ENCODE measurements at places on chromosomes 5 and 9.

DNA sequence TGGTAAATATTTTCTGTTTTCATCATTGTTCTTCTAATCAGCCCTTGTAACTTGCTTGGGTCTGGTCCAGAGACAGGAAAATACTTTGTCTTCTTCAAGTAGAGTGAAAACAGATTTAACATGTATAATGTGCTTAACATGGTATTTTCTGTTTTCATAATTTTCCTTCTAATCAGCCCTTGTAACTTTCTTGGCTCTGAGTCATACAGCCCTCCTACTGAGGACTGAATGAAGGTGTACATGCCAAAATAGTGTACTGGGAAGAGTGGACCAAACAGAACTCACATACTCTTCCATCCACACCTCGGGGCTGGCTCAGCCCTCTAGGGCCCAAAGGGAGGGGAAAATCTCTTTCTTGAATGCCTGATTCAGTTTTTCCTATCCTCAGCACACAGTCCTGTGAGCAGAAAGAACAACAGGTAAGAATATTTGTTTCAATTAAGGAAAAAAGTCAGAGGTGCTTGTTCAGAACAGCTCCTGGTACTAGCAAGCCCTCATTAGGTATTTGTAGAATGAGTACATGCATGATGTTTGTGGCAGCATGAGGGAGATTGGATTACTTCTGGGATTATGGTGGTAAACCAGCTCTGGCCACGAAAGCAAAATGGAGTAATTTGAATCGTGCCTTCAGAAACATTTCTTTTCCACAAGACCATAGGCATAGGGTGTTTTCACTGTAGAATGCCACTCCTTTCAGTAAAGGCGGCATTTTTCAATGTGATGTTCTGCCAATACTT is 24.2 kb upstream of the MACIR start:
- DNase-seq = no peak

- no peak for DNase-seq
These were observed 46.5 kb downstream of the SLC44A1 start for GRCh38 chr9:105290954-105291353.

DNA sequence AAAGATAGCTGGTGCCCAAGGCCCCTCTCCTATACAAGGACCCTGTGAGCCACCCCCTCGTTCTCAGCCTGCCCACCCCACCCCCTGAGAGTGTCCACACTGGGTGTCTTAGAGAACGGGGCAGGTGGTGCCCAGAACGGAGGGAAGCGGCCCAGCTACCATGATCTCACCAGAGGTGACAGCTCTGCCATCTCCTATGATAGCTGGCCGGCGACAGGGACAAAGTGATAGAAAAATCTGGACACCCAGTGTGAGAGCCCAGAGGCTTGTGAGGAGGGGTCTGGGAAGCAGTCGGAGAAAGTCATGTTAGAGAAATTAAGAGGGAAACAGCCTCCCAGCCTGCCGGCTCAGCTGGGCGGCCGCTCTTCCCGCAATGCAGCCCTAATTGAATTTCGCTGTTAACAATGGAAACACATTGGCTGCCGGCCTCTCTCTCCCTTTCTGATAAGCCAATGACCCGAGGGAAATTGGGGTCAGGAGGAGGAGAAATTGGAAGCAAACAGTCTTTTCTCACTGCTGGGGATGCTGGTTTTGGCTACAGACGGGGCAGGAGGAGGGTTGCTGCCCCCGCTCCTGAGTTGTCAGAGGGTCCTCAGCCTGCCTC is 32.3 kb downstream of the HK3 start:
- DNase-seq = no peak

- peak; percentile 15 for DNase-seq
These were observed 54.1 kb downstream of the DUSP1 start for GRCh38 chr5:172716796-172717313.

DNA sequence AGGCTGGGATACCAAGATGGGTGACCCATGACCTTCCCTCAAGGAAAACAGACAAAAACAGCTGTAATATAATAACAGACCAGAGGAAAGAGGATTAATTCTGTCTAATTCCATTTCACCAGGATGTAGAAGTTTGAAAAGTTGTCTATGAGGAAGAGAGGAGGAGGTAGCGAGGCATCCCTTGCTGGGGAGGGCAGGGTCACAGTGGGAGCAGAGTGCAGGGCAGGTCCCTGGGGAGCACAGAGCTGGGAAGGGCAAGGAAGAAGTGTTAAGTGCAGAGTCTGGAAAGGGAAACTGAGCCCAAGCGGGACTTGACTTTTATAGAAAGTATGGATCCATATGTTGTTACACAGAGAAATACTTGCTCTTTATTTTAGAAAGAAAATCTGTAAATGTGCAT is 210.6 kb downstream of the CD180 start:
- no peak for DNase-seq

DNA sequence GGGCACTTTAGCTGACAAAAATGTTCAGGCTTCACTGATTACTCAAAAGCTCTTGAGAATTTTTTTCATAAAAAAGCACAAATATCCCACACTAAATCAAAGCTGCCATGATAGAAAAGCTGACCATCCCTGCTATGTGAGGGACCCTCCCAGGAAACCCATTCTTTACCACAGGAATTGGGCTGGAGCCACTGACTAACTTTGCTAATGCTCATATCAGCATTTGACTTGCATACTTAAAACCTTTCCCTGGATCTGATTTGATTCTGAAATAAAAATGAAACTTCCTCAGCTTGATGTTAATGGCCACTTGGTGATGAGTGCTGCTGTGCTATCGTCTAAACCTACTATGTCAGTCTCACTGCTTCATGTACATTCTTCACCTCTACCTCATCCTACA is 243.6 kb downstream of the PRELID2 start:
- no peak for DNase-seq

- DNase-seq = no peak
These were observed 16.3 kb downstream of the IRF1 start for GRCh38 chr5:132474131-132474723.

DNA sequence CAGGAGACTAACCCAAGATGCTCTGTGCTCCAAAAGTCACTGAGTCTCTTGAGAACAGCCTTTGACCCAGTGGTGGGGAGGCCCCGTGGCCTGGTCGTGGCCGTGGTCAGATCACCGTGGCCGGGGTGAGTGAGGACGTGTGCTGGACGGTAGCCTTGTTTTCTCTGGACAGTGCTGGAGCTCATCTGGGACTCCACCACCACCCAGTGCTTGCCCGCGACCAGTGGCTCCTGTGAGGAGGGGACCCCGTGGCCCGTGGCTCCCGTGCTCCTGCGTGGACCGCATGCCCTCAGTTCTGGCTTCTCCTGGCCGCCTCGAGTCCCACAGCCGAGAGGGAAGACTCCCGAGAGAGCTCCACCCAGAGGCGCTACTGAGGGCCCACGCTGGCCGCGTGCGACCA is 15.9 kb upstream of the NOTCH1 start:
- no peak for DNase-seq

DNA sequence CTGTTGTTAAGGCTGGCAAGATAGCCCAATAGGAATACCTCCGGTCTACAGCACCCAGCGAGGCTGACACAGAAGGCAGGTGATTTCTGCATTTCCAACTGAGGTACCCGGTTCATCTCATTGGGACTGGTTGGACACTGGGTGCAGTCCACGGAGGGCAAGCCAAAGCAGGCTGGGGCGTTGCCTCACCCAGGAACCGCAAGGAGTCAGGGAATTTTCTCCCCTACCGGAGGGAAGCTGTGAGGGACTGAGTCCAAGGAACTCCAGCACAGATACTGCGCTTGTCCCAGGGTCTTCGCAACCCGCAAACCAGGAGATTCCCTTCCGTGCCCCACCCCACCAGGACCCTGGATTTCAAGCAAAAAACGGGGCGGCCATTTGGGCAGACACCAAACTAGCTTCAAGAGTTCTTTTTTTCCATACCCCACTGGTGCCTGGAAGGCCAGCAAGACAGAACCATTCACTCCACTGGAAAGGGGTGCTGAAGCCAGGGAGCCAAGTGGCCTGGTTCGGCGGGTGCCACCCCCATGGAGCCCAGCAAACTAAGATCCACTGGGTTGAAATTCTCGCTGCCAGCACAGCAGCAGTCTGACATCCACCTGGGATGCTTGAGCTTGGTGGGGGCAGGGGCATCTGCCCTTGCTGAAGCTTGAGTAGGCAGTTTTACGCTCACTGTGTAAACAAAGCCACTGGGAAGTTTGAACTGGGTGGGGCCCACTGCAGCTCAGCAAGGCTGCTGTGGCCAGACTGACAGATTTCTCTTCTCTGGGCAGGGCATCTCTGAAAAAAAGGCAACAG is 647.2 kb downstream of the BNC2 start:
- no peak for DNase-seq

DNA sequence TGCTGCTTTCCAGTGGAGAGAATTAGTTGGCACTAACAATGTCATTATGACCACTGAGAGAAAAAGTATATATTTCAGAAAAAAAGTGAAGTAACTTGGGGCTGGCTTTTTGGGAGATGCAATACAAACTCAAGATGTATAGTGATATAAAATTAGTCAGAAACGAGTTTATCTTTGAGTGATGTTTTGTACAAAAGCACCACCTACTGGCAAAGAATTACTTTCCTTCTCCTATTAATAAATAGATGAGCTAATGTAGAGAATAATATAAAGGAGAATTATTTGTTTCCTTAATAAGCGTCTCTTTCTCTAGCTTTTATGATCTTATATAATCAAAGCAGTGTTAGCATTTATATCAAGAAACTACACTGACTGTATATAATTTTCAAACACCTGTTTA is 158.8 kb downstream of the MEF2C start:
- no peak for DNase-seq

DNA sequence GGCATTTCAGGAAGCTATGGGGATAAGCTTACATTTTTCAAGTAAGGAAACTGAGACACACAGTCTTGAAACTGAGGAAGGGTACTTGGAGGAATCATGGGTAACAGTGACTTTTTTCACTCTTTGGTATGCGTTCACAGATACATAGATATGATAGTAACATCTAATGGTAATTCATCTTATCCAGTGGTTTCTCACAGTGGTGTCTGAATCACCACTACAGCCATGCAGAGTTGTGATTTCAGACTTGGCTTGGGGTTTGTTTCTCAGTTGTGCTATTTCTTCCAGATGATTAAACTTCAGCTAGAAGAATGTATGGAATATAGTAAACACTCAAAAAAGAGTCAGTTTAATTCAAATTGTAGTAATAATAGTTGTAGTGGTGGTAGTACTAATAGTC is 239.1 kb upstream of the NUDT12 start:
- DNase-seq = no peak

- peak; percentile 82 for DNase-seq
These were observed 6.9 kb downstream of the ARPC5L start for GRCh38 chr9:124868511-124869465.

DNA sequence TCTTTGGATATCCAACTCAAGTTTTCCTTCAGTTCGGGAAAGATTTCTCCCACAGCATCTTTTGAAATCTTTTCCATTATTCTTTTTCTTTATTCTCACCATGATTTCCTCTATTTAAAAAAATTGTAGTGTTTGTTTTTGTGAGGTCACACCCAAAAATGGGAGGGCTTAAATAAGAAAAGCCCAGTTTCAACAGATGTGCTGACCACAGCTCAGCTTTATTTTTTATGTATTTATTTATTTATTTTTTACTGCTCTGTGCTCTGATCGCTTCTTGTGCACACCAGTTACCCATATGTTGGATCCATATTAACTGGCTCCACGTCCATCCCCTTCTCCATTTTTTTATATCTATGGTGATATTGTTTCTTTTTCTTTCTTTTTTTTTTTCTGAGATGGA is 20.3 kb downstream of the GFPT2 start:
- DNase-seq = no peak

GRCh38 chr5:152864447-152864846 is 459.4 kb upstream of the NMUR2 start:
- no peak for DNase-seq

- no peak for DNase-seq
These were observed 308.1 kb downstream of the LRRC70 start for GRCh38 chr5:62886603-62887315.

- peak; percentile 51 for DNase-seq
These were observed 2.6 kb downstream of the IGFBPL1 start for GRCh38 chr9:38421498-38422211.

GRCh38 chr9:131406563-131407436 is 12.9 kb downstream of the PRRC2B start:
- DNase-seq = no peak

DNA sequence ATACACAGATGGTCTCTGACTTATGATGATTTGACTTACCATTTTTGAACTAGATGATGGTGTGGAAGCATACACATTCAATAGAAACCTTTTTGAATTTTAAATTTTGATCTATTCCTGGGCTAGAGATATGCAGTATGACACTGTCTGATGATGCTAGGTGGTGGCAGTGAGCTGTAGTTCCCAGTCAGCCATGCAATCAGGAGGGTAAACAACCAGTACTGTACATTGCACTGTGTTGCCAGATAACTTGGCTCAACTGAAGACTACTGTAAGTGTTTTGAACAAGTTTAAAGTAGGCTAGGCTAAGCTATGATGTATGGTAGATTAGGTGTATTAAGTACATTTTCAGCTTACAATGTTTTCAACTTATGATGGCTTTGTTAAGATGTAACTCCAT is 859.1 kb upstream of the ARRDC3 start:
- no peak for DNase-seq

DNA sequence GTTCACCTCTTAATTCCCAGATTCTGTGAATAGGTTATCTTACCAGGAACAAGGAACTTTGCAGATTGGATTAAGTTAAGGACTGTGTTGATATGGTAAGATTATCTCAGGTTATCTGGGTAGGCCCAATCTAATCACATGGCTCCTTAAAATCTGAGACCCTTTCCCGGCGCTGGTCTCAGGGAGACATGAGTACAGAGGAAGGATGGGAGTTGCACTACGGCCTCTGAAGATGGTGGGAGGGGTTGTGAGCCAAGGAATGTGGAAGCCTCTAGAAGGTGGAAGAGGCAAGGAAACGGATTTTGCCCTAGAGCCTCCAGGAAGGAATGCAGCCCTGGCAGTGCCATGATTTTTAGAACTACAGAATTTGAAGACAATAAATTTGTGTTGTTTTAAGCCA is 95.1 kb downstream of the AK8 start:
- DNase-seq = no peak
